ENCODE measurements at places on chromosomes 11 and 22.

DNA sequence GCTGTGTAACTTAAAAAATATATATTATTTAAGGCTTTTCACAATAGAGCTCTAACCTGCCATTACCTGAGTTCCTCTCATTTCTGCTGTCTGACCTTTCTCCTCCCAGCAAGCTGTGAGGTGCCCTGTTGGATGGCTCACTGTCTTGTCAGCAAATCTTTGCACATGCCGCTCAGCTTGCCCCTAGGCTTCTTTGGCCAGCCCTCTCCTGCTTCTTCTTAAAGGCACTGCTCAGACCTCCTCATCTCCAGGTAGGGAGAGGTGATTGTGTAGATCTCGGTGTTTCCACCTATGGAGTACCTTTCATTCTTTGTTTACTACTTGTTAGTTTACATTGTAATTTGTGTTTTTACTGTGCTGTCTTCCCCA is 96.5 kb downstream of the EXT2 start:
- no peak for DNase-seq

DNA sequence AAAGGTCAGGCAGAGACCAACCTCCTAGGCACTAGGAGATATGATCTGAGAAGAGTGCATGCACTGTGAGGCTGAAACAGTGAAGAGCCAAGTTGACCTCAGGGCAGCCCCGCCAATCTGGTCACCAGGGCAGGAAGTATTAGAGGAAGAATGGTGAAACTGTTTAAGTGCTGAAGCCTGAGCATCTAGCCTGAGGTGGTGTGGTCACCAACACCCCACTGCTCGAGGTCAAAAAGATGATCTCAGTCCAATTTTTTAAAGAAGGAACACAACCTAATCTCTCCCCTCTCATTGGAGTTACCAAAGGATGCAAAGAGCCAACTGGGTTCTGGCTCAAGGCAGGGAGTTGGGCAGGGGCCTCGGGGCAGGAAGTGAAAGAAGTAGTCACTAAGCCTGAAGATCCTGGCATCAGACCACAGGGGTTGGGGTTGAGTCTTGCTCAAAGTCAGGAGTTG is 4.0 kb downstream of the APBB1 start:
- no peak for DNase-seq

DNA sequence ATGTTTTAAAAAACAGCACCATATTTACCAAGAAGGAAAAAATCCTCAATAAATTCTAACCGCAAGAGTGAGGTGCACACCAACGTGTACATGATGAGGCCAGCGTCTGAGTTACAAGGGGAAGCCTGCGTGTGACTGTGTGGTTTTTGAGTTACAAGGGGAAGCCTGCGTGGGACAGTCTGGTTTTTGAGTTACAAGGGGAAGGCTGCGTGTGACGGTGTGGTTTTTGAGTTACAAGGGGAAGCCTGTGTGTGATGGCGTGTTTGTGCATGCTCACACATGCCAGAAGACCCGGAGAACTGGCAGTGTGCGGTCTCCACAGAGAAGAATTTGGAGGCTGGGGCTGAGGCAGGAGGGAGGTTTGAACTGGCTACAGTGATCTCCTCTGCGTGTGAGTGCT is 1376.4 kb downstream of the TBC1D22A start:
- DNase-seq = no peak

DNA sequence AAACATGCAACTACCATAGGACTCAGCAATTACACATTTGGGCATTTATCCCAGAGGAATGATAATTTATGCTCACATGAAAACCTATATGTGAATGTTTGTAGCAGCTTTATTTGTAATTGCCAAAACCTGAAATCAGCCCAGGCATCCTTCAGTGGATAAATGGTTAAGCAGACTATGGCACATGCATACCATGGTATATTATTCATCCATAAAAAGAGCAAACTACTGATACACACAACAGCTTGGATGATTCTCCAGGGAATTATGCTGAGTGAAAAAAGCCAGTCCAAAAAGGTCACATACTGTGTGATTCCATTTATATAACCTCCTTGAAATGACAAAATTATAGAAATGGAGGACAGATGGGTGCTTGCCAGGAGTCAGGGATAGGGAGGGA is 86.7 kb downstream of the ALX4 start:
- DNase-seq = no peak

DNA sequence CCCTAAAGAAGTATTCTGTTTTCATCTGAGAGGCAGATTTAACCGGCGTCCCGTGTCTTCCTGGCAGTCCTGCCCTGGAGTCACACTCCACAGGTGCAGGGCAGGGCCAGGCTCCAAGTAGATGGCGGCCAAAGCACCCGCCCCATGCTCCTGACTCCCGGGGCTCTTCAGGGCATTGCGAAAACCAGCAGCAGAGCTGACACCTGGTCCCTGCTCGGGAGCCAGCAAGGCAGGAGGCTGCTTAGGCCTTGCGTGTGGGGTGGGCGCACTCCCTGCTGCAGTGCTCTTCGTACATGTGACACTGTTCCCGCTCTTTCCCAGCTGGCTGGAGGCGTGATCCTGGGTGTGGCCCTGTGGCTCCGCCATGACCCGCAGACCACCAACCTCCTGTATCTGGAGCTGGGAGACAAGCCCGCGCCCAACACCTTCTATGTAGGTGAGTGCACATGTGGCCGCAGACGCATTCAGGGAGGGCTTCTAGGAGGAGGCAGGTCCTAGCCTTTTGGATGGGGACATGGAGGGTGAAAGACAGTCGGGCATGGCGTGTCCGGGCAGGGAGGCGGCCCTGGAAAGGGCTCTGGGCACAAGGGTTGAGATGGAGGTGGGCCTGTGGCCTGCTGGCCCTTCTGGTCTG is 10.3 kb upstream of the TSSC4 start:
- DNase-seq = no peak

- no peak for DNase-seq
Measured at GRCh38 chr11:42410251-42410955, 901.4 kb upstream of the API5 start.

DNA sequence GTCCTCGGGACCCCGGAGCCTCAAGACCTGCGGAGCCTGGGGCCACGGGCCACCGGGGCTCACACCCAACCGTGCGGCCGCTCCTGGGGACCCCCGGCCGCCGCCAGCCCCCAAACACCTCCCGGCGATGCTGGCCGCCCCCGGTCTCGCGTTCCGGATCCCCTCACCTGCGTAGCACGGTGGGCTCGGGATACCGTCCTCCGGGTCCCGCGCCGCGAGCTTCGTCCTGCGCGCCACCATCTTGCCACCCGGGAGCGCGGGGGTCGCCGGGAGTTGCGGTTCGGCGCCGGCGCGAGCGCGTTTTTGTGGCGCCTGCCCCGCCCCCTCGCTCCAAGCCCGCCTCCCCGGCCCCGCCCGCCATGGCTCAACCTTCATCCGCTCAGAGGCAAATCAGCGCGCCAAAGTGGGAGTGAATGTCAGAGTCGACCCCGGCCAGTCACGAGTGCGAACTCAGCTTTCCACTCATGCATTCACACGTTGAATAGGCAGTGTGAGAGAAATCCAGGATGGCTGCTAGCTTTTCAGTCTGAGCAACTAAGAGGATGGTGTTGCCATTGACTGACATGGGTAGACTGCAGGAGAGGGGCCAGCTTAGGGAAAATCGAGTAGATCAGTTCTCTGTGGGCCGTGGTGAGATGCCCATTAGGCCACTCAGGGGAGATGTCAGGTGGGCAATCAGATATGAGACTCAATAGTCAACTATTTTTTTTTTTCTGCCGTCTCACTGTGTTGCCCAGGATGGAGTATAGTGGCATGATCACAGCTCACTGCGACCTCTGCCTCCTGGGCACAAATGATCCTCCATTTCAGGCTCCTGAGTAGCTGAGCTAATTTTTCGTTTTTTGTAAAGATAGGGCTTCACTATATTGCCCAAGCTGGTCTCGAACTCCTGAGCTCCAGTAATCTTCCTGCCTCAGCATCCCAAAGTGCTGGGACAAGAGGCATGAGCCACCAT is 28.3 kb downstream of the SERHL2 start:
- peak; percentile 59 for DNase-seq

DNA sequence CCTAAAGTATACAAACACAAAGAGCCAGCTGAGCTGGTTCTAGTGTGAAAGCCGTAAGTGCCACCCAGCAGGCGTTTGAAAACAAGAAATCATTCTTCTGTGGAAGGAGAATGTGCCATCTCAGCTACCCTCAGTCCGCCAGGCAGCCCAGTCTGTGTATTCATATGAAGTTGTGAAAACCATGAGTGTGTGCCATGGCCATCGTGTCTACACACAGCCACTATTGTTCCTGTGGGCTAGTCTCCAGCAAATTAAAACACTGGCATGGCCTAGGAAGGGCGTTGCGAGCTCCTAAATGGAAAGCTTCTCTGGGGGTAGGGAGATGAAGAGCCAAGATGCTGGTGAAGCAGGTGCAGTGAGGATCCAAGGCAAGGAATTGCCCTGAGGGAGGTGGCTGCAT is 51.5 kb upstream of the HORMAD2 start:
- DNase-seq = no peak

DNA sequence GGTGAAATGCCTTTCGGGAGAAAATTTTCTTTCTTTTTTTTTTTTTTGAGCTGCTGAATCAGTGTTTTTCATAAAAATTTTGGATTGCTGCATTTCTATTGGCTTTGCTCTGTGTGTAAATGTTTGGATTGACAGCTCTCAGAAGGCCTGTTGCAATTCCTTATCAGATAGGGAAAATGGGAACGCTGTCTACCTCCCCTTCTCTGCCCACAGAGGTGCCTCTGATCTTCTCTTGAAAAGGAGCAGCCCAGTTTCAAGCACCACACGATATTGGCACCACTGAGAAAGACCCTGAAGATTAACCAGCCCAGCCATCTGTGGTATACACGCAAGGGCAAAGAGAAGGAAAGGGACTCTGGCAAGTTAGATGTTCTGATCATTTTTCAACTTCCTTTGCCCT is 1272.2 kb downstream of the LRRC4C start:
- no peak for DNase-seq

DNA sequence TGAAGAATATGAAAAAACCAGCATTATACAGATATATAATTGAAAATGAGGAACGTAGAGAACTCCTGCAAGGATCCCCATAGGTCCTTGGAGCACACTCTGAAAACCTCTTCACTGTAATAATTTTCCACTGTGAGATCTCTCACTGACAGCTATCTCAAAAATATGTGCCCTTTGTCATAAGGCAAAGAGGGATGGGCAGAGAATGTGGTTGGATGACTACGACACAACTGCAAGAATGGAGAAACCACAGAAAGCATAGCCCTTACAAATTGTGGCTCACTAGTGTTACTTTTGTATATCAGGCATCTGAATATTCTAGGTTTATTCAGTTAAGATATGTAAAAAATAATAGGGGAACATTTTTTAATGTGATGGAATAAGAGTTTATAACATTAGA is 7.9 kb upstream of the CTSC start:
- DNase-seq = no peak

DNA sequence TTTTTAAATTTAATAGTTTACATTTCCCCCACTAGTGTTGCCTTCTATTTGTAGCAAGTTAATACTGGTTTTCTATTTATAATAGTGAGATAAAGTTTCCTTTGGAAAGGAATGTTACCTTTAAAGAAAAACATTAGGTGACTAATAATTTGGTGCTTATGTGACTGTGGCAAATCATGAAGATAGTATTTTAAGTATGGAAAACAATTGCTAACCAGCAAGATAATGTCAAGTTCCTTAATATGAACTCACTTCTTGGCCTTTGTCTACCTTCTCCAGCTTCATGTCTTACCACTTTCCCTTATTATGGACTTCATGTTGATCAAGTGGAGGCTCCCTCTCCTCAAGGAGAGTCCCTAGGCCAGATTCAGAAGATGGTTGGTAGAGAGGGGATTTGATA is 27.2 kb downstream of the ARHGEF12 start:
- no peak for DNase-seq

GRCh38 chr11:36019005-36019596 is 75.2 kb downstream of the LDLRAD3 start:
- no peak for DNase-seq

DNA sequence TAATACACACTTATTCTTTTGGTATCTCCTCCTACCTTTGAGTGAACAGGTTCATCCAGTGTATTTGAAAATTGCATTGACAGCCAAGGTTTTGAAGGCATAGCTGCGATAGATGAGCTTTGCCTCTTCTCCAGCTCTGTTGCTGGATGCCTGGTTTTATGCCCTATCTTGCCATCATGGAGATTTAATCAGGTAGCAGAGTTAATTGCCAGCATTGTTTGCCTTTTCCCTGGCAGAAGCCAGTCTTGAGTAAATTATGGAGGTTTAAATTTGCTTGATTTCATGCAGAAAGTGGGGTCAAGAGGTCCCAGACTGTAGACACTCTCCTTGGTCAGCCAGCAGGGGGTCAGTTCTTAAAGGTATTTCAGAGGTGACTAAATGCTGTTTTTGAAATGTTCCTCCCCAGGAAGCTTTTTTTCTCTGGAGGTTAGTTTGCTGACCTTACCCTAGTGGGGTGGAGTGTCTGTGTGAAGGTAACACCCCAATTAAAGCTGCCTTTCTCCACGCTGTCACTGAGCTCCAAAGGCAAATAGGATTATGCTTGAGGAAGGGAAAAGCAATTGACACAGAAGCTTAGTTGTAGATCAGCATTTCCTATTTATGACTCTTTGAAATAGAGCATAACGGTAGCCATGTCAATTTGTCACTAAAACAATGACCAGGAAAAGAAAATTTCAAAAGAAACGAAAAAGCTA is 96.0 kb downstream of the EXT2 start:
- no peak for DNase-seq

DNA sequence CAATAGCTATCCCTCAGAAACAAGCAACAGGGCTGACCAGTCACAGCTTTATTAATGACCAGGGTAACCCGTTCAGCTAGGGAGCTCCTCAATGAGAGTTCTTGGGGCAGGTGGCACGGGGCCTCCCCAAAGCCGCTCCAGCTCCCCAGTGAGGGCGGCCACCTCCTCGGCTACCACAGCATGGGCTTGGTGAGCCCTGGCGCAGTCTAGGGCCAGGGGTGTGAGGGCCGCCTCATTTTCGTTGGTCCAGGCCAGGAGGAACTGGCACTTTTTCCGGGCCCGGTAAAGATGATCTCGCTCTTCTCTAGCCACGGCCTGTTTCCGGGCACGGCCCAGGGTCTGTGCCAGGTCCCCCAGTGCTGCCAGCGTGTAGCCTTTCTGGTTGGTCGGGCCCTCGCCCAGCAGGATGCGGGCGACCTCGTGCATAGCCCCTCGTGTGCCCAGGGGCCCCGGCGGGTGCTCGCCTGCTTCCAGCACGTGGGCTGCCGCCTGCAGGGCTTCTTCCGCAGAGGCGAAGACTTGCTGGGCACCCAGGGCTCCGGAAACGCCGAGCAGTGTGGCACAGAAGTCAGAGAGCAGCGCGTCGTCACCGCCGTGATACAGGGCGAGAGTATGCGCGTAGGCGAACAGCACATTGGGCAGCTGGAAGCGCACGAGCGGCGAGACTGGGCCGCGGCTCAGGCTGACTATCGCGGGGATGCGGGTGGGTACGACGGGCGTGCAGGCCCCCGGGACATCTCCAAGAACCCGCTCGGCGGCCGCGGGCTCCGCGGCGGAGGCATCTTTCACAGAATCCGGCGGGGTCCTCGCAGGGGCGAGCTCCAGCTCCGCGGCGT is 913 bp downstream of the ZNHIT2 start:
- DNase-seq = no peak

DNA sequence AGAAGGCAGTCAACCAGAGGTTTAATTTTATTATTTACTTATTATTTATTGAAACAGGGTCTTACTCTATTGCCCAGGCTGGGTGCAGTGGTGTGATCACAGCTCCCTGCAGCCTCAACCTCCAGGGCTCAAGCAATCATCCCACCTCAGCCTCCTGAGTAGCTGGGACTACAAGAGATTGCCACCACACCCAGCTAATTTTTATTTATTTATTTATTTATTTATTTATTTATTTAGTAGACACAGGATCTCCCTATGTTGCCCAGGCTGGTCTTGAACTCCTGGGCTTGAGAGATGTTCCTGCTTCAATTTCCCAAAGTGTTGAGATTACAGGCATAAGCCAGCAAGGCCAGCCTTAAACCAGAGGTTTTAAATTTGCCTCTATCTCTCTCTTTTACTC is 83.1 kb downstream of the RCN1 start:
- DNase-seq = no peak

- DNase-seq = no peak
Measured at GRCh38 chr11:1548221-1549070, 23.6 kb downstream of the DUSP8 start.

Data from stimulated activated CD8-positive, alpha-beta memory T cell treated with anti-CD3 and anti-CD28 coated beads, Interleukin-15, amount 100 ng/mL, for 1 hour (primary cell).